ENCODE measurements at places on chromosomes 16 and 17.

DNA sequence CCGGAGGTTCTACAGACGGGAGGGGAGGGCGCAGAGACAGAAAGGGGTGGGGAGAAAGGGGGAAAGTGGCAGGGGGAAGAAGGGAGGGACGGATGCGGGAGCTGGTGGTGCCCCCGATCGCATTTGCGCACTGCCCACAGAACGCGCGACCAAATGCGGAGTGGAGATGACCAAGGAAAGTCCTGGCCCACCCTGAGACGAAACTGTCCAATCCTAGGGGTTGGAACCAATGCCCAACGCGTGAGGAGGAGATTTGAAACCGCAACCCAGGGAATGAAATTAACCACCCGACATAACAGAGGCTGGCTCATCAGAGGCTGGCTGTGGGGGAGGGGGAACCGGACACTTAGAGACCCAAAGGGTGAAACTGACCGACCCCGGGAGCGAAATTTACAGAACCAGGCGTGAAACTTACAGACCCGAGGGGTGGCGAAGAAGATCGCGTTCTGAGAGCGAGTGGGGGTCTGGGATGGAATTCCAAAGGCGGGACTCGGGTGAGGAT is 1.4 kb downstream of the HES7 start:
- peak; percentile 71 for DNase-seq

GRCh38 chr17:2094891-2095535 is 40.1 kb downstream of the HIC1 start:
- peak; percentile 68 for DNase-seq

- no peak for DNase-seq
Observed at GRCh38 chr16:5653789-5654188, 556.2 kb upstream of the EEF2KMT start.

GRCh38 chr17:1583556-1583955 is 21.0 kb upstream of the PITPNA start:
- DNase-seq, result no peak

GRCh38 chr16:85261657-85262557 is 149.6 kb upstream of the CIBAR2 start:
- no peak for DNase-seq

GRCh38 chr17:39776252-39776651 is 38.5 kb downstream of the GRB7 start:
- no peak for DNase-seq

DNA sequence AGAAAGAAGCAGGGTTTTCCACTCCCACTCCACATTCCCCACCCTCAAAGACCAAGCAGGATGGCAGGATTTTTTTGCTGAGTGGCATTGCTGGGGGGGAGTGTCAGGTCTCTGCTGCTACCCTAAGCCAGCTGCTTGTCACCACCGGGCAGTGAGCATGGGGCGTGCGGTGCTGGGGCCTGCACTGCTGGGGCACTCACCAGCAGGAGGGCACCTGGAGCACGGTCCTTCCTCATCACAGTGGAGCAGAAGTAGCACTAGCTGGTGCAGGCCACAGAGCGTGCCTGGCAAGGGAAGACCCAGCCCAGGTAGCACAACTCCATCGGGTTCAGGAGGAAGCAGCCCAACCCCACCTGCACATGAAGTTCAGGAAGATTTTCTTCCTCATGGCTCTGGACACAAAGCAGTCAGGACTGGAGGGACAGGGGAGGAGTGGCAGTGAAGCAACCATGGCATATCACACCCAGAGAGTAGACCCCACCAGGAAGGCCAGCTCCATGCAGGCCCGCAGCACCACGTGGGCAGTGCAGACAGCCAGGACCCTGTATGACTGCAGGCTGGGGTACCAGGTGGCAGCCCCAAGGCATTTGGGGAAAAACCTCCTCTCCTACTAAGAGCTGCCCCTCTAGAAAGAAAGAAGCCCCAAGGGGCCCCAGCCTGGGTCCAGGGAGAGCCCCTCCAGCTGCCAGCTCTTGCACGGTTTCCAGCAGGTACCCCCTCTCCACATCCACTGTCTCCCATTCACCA is 16.7 kb upstream of the MYO18A start:
- DNase-seq, result no peak

- DNase-seq, result no peak
Observed at GRCh38 chr17:16938496-16939207, 33.3 kb downstream of the TNFRSF13B start.

- DNase-seq, result no peak
Observed at GRCh38 chr17:40074871-40075200, 12.1 kb downstream of the THRA start.

- DNase-seq, result no peak
Observed at GRCh38 chr17:1294157-1294717, 14.8 kb downstream of the TRARG1 start.

DNA sequence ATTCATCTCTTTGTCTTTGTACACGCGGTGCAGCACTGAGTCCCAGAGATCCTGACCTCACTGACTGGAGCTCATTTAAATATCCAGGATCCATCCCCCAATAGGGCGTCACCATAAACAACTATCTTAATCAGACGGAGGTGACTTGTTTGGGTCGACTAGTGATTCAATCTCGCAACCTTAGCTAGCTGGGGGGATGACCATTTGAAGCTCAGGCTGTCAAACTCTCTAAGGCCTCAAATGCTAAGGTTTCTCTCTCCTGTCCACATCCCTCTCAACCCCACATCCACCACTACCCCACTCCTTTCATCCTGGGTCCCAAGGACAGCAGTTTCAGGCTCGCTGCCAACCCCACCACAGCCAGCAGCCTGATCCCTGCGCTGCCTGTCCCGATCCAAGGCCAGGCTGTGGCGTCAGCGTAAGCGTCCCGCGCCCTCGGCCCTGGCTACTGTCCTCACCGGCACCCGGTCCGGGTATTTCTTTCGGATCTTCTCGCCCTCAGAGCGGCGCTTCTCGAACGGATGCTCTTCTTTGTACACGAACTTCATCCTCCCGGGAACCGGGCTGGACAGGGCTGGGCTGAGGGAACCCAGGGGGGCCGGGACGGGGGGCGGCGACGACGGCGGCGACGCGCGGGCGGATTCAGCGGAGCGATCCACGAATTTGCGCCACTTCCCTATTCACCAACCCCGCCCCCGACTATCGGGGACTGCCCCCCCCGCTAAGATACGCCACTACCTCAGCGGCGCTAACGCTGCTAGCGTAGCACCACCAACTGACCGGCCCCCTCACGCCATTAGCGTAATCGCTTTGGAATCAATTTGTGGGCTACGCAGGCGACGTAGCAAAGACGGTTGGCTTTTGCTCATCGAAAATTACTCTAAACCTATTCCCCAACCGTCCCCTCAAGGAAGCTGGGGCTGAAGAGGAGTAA is at the start of gene GABARAP:
Gene GABARAP (minus strand): TSS at position 667 of the 934 bp plus-strand sequence. CDS start 119 bp downstream, at position 548.
- peak; percentile 86 for DNase-seq

DNA sequence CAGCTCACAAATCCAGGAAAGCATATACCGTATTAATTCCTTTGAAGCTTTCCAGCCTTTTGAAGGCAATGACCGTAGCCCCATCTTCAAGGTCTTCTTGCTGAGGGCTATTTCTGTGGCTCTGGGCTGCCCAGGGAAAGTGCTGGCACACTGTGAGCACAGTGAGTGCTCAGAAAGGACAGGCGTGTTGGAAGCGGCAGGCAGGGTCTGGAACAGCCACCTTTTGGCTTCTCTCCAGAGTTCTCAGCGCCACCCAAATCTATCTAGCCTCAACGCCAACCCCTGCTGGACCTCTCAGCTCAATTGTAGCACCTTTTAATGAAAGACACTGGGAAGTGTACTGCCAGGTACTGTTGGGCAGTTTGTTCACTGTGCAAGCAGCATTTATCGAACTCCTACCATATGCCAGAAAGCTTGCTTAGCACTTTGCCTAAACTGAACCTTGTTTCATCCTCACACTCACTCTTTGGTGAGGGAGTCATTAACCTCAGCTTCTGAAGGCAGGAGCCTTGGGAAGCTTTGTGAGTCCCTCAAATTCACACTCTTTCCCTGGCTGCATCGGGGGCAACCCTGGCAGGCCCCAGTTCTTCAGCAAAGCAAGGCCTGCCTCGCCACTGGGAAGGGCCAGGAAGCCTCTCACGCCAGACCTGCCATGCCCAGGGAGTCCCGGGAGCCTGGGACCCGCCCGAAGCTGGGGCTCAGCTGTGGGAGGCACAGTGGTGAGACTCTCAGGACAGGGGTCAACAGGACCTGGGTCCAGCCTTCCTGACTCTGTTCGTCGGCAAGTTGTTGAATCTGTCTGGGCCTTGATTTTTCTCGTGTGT is 13.5 kb upstream of the CIBAR2 start:
- no peak for DNase-seq

DNA sequence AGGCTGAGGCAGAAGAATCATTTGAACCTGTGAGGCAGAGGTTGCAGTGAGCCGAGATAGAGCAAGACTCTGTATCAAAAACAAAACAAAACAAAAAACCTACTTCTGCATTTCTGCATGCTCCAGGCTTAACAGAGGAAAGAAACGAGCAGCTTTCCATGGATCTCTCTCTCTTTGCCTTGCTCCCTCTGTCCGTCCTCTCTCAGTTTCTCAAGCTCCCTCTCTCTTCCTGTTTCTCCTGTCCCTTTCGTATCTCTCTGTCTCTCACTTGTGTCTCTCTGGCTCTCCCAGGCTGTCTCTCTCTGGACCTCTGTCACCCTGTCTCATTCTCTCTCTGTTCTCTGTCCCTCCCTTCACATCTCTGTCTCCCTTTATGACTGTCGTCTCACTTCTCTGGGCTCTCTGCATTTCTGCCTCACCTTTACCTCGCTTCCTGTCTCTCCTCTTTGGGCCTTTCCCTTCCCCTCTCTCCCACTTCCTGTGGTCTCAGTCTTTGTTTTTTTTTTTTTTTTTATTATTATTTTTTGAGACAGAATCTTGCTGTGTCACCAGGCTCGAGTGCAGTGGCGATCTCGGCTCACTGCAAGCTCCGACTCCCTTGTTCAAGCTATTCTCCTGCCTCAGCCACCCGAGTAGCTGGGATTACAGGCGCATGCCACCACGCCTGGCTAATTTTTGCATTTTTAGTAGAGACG is 4.1 kb upstream of the PITPNA start:
- DNase-seq, result no peak

DNA sequence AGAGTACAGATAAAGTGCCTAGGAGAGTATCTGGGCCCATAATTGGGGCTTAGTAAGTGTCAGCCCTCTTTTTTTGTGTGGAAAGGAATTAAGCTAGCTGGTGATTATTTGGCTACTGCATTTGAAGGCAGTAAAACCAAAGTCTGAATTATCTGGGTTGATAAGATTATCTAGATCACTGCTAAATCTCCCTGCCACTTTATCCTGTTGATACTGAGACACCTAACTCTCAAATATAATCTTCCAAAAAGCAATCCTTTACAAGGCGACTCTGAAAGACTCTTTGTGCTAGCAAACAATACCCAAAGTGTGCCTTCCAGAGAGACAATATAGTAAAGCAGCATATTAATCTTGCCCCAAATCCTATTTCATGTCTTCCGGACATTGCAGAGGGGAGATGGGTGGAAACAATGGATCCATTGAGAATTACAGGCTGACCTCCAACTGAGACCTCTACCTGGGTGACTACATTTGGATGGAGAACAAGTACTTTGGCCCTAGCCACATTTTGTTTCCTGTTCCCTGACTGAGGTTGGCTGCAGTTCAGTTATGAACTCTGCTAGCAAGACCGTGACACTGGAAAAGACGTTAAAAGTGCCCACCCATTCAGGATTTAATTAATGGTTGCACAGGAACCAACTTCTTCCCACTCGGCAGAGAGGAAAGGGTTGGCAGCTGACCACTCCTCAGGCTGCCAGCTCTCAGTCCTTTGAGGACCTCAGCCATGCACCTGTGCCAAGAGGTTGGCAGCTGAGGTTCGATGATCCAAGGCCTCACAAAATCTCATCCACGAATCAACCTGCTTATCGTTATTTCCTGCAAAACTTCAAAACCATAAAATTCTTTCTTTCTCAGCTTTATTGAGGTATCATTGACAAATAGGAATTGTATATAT is 72.6 kb downstream of the SYCE1L start:
- no peak for DNase-seq

- DNase-seq, result peak; percentile 81
Observed at GRCh38 chr17:42276609-42277341, 584 bp upstream of the STAT5B start.

DNA sequence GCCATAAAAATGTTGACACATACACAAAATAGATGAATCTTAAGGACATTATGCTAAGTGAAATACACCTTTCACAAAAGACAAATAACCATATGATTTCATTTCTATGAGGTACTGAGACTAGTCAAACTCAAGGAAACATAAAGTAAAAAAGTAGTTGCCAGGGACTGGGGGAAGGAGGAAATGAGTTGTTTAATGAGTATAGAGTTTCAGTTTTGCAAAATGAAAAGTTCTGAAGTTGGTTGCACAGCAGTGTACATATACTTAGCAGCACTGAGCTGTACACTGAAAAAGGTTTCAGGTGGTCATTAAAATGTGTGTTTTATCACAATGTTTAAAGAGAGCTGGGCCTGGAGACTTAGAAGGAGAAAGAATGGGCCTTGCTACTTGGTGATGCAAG is 4.7 kb upstream of the SLC13A2 start:
- DNase-seq, result no peak

DNA sequence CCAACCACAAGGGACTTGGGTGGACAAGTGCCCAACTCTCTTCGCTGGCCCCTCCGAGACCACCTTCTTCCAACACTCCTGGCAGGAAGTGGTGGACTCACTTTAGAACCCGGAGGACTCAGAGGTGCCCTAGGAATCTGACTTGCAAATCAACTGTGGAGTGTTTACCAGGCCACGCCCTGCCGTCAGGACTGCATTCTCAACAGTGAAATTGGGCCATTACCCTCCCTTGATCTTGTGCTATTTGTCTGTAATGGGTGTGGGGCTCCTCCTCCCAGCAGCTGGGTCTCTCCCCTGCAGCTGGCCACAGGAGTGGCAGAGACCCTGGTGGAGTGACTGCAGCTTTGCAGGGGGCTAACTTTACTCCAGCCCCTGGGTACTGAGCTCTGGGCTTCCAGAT is 212.2 kb upstream of the RPL38 start:
- DNase-seq, result no peak

DNA sequence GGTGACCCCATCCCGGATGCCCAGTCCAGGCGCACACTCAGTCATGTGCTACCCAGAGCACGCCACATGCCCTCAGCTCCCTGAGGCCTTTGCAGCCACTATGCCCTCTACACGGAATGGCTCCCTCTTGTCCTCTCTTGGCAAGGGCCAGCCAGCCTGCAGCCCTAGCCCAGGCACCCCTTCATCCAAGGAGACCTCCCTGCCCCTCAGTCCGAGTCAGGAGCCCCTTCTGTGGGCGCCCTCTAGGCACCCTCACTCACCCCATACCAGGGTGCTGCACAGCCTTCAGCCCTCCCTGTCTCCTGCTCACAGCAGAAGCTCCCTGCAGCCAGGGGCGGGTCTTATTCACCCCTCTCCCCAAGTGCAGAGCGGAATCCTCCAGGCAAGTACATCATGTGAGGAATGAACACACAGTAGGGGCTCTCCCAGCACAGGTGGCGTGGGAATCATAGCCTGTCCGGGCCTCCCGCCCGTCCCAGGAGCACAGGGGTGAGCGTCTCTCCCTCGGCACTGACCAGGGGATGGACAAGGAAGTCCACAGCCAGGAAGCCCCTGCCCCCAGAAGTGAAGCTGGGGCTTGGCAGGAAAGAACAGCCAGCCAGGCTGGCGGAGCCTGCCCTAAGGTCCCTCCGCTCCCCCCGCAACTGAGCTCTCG is 186.9 kb downstream of the RBFOX3 start:
- DNase-seq, result no peak

DNA sequence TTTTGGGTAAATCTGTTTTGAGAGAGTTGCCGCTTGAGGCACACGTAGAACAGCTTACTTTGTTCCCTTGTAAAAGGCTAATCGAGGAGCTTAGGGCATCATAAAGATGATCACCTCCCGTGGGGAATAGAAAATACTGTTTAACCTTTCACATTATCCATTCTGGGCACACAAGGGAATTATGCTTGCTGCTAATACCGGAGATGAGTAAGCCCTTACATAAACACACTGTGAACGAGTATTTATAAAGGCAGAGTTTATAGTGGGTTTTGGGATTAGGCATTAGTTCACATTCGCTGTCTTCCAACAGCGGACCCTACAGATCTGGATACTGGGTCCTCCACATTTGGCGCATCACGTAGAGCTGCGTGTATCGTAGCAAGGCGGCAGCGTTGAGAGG is 51.2 kb upstream of the CNTNAP4 start:
- no peak for DNase-seq
